Endothelial cell of umbilical vein (primary cell): ENCODE measurements at places on chromosomes 5 and 9. TPM values are rescaled to one million over a fixed set of nuclear protein-coding genes. Genes with fewer than 3 reads are reported as not detected.

SH3PXD2B gene
- 23.5 and 24.7 TPM in 2 replicates for polyA plus RNA-seq

CDH6 gene
- polyA plus RNA-seq: 0.06 and 0.10 TPM in 2 replicates

TXNDC8 gene
- polyA plus RNA-seq: not detected in 2 replicates

EQTN gene
- polyA plus RNA-seq: not detected in 2 replicates
